HS-27A (cell line): ENCODE measurements at places on chromosomes 4 and X.

- DNase-seq = no peak
These were observed 66.6 kb upstream of the SORBS2 start for GRCh38 chr4:185878633-185879032.

DNA sequence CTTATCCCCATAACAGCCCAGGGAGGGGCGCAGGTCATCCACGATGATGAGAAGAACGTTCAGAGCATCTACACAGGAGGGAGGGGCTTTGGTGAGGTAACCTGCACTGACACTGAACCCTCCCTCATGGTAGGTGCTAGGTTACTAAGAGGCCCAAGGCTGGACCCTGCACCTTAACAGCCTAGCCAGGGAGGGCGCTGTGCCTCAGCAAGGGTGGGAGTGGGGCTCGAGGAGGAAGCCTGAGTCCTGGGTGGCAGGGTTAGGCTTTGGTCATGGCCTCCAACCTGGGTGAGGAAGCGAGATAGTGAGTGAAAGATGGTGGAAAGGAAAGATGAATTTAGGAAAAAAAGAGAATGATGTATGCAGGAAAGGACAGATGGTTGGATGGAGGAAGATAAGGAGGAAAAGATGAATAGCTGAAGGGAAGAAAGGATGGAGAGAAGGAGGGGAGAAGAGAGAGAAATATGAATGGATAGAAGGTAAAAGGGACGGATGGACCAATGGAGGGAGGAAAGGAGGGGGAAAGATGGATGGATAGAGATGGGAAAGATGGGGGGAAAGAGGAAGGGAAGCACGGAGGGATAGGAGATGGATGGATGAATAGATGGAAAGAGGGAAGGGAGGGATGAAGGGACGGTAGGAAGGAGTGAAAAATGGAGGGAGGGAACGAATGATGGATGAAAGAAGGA is 736 bp downstream of the IDS start:
- DNase-seq = no peak

GRCh38 chrX:153690466-153690865 is 2.7 kb downstream of the SLC6A8 start:
- DNase-seq = no peak

- DNase-seq = no peak
These were observed 4.5 kb upstream of the WWC2 start for GRCh38 chr4:183094393-183095198.

- no peak for DNase-seq
These were observed 34.2 kb downstream of the CCDC158 start for GRCh38 chr4:76386566-76387305.
